Stimulated activated CD4-positive, alpha-beta T cell treated with anti-CD3 and anti-CD28 coated beads, Interleukin-4, amount 100 ng/mL, for 48 hours (primary cell): ENCODE measurements at places on chromosomes 13 and 19.

- DNase-seq = no peak
These were observed 609.5 kb downstream of the UQCRFS1 start for GRCh38 chr19:28603453-28603852.

- DNase-seq = no peak
These were observed 14.8 kb downstream of the PNPLA6 start for GRCh38 chr19:7550169-7550770.

DNA sequence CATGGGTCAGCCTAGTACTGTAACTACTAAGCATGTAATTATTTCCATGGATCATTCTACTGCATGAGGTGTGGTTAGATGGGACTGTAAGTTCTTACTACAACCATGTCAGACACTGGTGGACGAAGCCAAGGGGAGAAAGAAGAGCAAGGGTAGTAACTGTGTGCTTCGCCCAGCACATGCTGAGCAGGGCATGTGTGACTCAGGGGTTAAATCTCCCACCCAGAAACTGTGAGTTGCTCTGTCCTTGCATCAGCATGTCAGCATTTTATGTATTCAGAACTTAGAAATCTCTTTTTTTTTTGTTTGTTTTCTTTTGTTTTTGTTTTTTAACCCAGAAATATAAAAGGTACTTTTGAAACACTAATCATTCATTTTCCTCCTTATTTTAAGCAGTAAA, 436.6 kb upstream of the KLF12 start:
- DNase-seq = no peak

DNA sequence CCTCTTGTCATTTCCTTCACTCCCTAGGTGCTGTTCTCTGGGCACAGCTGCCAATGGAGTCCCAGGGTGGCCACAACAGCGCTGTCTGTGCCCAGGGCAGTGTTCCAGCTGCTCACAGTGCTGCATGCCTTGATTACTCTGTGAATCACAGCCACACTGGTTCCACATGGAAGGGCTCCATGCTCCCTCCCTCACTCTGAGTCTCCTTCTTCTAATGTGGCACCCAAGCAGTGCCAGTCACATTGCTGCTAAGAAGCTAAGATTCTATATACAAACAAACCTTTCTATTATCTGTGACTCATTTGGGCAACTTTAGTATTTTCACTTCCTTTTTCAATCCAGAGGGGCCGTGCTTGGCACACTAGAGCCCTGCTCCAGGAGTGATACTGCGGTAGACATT, 248.7 kb downstream of the TDRD3 start:
- DNase-seq = no peak

- DNase-seq = no peak
These were observed 8.0 kb downstream of the APC2 start for GRCh38 chr19:1457892-1458291.

GRCh38 chr19:33280351-33280921, 21.9 kb downstream of the CEBPA start:
- DNase-seq = no peak

DNA sequence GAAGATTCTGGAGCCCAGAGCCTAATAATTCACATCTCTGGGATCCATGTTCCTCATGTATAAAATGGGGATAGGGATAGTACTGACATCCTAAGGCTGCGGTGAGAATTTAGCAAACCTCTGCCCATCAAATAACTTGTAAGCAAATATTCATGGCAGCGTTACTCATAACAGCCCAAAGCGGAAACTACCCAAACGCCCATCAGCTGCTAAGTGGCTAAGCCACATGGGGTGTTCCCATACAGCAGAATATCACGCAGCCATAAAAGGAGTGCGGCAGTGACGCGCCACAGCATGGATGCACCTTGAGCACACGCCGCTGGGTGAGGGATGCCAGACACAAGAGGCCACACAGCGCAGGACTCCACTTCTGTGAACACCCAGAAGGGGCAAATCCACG, 19.7 kb downstream of the VRK3 start:
- no peak for DNase-seq

DNA sequence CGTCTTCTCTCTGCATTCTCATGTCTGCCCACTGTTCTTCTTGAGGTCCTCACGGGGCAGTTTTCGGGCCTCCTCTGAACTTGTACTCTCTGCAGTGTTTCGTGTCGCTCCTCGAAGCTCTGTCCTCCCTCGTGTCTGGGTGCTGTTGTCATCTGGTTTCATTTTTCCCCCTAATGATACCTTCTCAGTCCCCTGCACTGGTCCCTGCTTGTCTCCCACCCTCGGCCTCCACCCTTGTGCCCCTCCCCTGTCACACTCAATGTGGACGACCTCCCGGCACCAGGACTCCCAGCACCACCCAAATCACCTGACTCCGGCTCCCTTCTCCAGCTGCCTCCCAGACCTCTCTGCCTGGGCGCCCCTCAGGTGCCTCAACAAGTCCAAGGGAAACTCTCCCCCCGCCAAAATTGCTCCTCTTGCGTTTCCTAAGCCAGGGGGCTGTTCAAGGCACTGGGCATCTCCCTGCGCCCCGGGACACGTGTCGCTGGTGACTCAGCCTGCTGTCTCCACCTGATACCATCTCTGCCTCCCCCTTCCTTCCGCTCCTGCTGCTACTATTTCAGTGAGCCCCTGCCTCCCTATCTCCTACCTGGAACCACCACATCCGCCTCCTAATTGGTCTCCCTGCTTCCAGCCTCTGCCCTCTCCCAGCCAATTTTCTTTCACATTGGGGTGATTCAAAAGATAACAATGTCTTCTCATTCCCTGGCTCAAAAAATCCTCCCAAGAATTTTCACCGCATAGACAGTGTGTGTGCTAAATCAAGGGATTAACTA, 49.5 kb downstream of the RFX2 start:
- no peak for DNase-seq

- no peak for DNase-seq
These were observed 4.0 kb downstream of the RTN2 start for GRCh38 chr19:45492627-45493470.

DNA sequence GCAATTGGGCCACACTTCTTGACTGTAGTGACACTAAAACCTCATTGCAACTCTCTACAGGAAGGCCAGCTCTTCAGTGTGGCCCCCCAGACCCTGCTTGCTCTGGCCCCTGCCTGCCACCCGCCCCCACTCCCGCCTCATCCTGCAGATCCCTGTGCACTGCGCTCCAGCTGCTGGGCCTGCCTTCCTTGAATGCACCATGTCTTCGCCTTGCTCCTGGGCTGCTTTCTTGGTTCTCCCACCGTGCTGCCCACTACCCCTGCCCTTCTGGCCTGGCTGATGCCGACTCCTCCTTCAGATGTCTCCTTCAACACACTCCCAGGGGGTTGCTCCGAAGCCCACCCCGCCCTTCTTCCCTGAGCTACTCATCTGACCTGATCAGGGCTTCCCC, 98.2 kb downstream of the SIPA1L3 start:
- DNase-seq = no peak

GRCh38 chr19:48813123-48813913, 2.5 kb upstream of the BCAT2 start:
- DNase-seq = no peak

DNA sequence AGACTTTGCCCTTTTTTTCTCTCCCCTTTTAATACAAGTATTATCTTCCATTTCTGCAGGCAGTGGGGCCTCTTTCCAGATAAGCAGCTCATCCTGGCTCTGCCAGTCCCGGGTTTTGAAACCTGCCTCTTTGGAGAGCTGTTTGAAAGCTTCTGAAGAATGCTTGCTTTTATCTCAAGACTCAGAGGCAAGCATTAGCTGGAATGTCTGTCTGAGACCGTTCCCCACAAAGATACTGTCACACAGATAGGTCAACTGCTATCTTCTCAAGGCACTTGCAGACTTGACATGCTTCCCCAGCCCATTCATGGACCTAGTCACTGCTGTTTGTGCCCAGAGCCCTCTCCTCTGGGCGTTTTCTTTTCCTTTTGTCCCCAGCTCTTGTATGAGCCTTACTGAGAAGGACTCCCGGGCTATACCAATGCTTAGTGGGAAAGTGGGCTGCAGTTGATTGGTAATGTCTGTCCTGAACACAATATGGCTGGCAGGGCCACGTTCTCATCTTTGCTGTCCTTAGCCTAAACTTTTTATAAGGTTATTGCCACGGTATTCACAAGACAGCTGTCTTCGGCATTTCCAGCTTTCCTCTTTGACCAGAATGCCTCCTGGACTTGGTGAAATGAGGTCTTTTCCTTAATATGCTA, 13.4 kb downstream of the SERP2 start:
- no peak for DNase-seq

- DNase-seq = no peak
These were observed 420.4 kb upstream of the GPC6 start for GRCh38 chr13:92806215-92806614.

GRCh38 chr13:107450431-107450830, 764.9 kb downstream of the LIG4 start:
- DNase-seq = no peak

DNA sequence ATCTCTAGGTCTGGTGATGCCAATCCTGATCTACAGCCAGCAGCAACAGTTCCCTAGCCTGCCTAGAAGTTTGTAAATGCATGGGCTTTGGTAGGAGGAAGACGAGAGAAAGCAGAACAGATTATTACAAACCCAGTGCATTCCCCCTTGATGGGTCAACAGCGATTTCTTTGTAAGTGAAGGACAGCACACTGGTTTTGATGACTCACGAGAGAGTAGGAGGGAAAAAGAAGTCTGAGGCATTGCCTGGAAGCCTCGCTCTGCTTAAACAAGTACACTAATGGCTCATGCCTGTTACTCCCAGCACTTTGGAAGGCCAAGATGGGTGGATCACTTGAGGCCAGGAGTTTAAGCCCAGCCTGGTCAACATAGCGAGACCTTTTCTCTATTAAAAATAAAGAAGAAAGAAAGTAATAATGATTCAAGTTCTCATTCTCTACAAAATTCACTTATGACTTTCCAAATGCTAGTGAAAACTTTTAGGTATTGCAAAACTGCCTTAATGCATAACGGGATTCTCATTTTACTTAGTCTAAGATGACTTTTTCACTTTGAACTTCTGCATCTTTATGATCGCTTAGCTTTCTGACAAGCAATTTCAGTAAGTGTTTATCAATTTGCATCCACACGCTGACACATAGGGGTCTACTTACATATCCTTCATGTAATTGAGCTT, 47.7 kb upstream of the USPL1 start:
- DNase-seq = no peak

DNA sequence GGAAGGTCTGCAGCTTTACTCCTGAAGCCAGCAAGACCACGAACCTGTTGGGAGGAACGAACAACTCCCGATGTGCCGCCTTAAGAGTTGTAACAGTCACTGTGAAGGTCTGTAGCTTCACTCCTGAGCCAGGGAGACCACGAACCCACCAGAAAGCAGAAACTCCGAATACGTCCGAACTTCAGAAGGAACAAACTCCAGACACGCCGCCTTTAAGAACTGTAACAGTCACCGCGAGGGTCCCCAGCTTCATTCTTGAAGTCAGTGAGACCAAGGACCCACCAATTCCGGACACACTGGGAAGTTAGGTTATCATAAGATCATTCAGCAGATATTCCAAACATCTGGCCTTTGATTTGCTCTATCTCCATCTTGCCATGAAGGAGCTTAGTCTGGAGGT, 1623.0 kb downstream of the SLITRK1 start:
- DNase-seq = no peak
